ENCODE measurements at places on chromosomes 11 and 22. TPM values are rescaled to one million over a fixed set of nuclear protein-coding genes. Genes with fewer than 3 reads are reported as not detected.

AIFM3 gene
- total RNA-seq, result 74.5 TPM

ESAM gene
- total RNA-seq, result 15.6 TPM

OR52H1 gene
- total RNA-seq, result 0.69 TPM

PDGFB gene
- 16.4 TPM for total RNA-seq

CHRM1 gene
- 57.2 TPM for total RNA-seq

PLAAT5 gene
- total RNA-seq, result 5.9 TPM

GLYATL1 gene
- total RNA-seq, result not detected
